Epithelial cell of alveolus of lung (primary cell): ENCODE measurements at places on chromosomes 7 and 10. TPM values are rescaled to one million over a fixed set of nuclear protein-coding genes. Genes with fewer than 3 reads are reported as not detected.

Gene CYP2E1
- under 0.01 and 1.7 TPM in 2 replicates for total RNA-seq

Gene TAS2R41
- total RNA-seq: not detected in 2 replicates

Gene SMARCD3
- 23.7 and 51.5 TPM in 2 replicates for total RNA-seq

Gene HKDC1
- total RNA-seq: 0.13 TPM in 1 of 2 replicates, not detected in the other

Gene ACBD7
- 0.40 and 1.9 TPM in 2 replicates for total RNA-seq

Gene PLA2G12B
- not detected in 2 replicates for total RNA-seq

Gene PNLIPRP1
- not detected in 2 replicates for total RNA-seq

Gene ELFN1
- total RNA-seq: under 0.01 TPM in 1 of 2 replicates, not detected in the other

Gene RBP4
- 3.5 TPM in 1 of 2 replicates, not detected in the other for total RNA-seq

Gene CYP2C19
- total RNA-seq: not detected in 2 replicates

Gene HOXA1
- total RNA-seq: 1.4 and 3.9 TPM in 2 replicates

Gene NRG3
- total RNA-seq: 0.52 TPM in 1 of 2 replicates, not detected in the other

Gene OR2A12
- total RNA-seq: not detected in 2 replicates

Gene BBIP1
- total RNA-seq: 20.7 and 38.2 TPM in 2 replicates

Gene SLC26A5
- not detected in 2 replicates for total RNA-seq

Gene MUC3A
- total RNA-seq: not detected in 2 replicates

Gene IGFBP1
- total RNA-seq: not detected in 2 replicates

Gene PODXL
- 1.1 and 9.3 TPM in 2 replicates for total RNA-seq

Gene SNCG
- total RNA-seq: 22.2 and 32.0 TPM in 2 replicates

Gene KIF5B
- total RNA-seq: 76.2 and 99.4 TPM in 2 replicates

Gene RPP38
- 15.4 and 15.8 TPM in 2 replicates for total RNA-seq

Gene PIP
- total RNA-seq: not detected in 2 replicates

Gene ABCC2
- total RNA-seq: 1.0 and 3.4 TPM in 2 replicates
